Central memory CD8-positive, alpha-beta T cell (primary cell): ENCODE measurements at places on chromosomes 2 and 18.

DNA sequence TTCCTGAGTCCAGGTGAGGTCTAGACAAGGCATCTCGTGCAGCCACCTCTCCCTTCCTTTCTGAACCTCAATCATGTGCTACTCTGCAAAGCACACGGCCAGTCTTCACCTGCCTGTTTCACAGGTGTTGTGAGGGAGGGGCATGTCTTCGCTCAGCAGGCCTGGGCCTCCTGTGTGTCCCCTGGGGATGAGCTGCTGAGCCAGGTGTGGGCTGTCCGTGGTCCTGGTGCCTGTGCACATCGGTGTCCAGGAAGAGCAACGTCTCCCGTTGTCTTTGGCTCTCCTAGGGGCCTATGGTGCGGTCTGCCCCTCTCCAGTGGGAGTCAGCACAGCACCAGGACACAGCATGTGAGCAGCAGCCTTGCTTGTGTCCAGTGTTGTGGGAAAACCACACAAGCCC, 16.7 kb downstream of the ARHGEF4 start:
- H3K4me3 ChIP-seq: no peak overlapping the region
- DNase-seq: no peak
- H3K4me1 ChIP-seq: no peaks in the 10 kb centered on the region
- no peak overlapping the region for H3K27ac ChIP-seq

DNA sequence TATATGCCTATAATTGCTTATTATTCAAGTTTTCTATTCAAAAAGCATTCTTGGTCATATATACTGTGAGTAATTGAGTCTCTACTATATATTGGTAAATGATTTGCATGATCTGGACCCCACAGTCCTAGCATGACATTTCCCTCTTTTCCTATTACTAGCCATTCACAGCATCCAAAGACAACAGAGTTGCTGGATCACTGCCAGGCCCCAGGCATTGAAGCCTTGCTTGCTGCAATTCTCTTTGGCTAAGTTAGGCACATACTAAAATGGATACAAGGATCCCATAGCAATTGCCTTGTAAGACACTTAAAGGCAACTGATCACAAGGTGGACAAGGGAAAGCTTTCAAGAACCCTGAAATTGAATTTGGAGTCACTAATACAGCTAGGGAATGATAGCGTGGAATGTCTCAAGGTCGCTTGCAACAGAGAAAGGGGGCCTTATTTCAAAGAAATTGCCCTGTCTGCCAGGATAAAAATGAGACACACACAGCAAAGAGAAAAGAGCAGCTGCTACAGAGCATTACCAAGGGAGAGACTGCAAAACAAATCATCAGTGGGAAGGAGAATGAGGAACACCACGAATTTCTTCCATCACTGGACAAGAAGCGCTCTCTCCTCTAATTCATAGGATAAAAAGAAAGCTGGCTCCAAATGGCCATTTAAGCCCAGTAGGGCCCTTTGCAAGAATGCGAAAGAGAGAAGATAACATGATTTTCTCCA, 77.1 kb upstream of the EPHA4 start:
- no peaks in the 10 kb centered on the region for H3K4me1 ChIP-seq
- no peak for DNase-seq
- peaks cover 10% of the 10 kb centered on the region for H3K27me3 ChIP-seq
- no peak overlapping the region for H3K4me3 ChIP-seq
- H3K27ac ChIP-seq: no peak overlapping the region
- no peaks in the 10 kb centered on the region for H3K36me3 ChIP-seq

DNA sequence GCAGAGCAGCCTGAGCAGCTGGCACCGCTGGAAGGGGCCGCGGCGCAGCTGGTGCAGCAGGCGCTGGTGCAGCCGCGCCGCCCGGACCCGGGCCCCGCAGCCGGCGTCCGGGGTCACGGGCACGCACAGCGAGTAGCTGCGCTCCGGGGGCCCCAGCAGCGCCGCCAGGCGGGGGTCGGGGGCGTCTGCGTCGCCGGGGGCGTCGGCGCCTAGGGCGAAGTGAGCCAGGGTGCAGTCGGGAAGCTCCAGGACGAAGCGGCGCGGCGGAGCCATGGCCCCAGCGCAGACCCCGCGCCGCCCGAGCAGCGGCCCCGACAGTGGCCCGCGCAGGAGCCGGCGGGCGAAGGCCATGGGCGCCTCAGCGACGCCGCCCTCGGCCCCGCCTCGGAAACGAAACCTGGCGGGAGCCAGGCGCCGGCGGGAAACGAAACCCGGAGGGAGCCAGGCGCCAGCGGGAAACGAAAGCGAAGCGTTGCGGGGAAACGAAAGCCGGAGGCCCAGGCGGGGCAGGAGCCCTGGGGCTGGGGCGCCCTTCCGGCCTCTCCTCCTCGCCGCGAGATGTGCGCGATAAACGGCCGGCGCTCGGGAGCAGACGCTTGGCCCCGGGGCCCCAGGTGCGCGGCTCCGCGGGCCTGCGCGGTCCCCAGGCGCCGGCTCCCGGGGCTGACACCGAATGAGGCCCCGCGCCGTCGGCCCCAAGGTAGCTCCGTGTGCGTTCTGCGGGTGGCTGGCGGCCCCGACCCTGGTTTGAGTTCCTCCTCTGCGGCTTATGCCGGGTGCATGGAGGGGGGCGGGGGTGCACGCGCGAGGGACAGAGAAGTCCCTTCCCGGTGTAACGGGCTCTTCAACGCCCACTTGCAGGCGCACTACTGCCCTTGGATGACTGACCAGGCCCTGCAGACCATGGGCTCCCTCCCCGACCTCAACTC, at the start of gene CMPK2:
TSS of gene CMPK2 (minus strand) at position 562 of the 929 bp plus-strand sequence. CDS start at position 351, 211 bp downstream.
- peaks cover 7% of the 10 kb centered on the region for H3K36me3 ChIP-seq
- H3K27ac ChIP-seq: peak within 1 kb of the TSS; percentile 89
- peaks cover 34% of the 10 kb centered on the region for H3K4me1 ChIP-seq
- peak within 1 kb of the TSS; percentile 91 for H3K4me3 ChIP-seq
- peak; percentile 72 for DNase-seq

DNA sequence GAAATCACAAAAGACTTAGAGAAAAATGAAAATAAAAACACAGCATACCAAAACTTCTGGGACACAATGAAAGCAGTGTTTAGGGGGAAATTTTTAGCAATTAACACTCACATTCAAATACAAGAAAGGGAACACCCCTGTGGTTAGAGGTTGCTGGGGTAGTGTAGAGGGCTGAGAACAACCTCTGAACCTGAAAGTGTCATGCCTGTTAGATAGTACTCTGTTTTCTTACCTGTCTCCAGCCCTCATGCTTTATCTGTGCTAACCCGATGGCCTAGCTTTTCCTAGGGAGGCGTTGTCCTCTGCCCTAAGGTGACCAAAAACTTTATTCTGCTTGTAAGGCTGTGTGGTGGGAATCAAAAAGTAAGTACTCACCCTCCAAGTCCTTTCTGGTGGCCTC, 122.6 kb upstream of the OTX1 start:
- H3K27me3 ChIP-seq: no peaks in the 10 kb centered on the region
- H3K36me3 ChIP-seq: no peaks in the 10 kb centered on the region
- no peak overlapping the region for H3K4me3 ChIP-seq
- no peak for DNase-seq

- DNase-seq: no peak
- H3K4me1 ChIP-seq: peaks cover 12% of the 10 kb centered on the region
- no peaks in the 10 kb centered on the region for H3K27me3 ChIP-seq
- no peak overlapping the region for H3K4me3 ChIP-seq
- no peak overlapping the region for H3K27ac ChIP-seq
Measured at GRCh38 chr2:112880696-112881095, 30.3 kb upstream of the IL37 start.

GRCh38 chr2:238938401-238939055, 90.6 kb downstream of the TWIST2 start:
- no peaks in the 10 kb centered on the region for H3K4me1 ChIP-seq
- no peak overlapping the region for H3K4me3 ChIP-seq

DNA sequence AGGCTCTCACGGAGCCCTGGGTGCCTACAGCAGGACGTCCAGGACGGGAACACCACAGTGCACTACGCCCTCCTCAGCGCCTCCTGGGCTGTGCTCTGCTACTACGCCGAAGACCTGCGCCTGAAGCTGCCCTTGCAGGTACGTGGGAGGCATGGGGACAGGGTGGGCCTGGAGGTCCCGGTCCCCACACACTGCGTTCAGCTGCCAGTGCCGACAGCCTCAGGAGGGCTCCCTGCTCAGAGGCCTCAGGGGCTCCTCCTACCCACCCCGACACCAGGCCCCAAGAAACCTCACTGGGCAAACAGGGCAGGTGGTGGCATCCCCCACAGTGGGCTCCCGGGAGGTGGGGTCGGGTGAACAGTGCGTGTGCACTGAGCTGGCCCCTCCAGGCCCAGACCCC, 10.8 kb downstream of the ANO7 start:
- no peak overlapping the region for H3K27ac ChIP-seq
- DNase-seq: no peak
- H3K4me1 ChIP-seq: no peaks in the 10 kb centered on the region
- peaks cover 2% of the 10 kb centered on the region for H3K36me3 ChIP-seq

- no peak for DNase-seq
- no peaks in the 10 kb centered on the region for H3K36me3 ChIP-seq
- H3K27ac ChIP-seq: no peak overlapping the region
- no peaks in the 10 kb centered on the region for H3K4me1 ChIP-seq
- peaks cover 67% of the 10 kb centered on the region for H3K27me3 ChIP-seq
Measured at GRCh38 chr2:215863687-215864086, 149.7 kb downstream of the MREG start.

DNA sequence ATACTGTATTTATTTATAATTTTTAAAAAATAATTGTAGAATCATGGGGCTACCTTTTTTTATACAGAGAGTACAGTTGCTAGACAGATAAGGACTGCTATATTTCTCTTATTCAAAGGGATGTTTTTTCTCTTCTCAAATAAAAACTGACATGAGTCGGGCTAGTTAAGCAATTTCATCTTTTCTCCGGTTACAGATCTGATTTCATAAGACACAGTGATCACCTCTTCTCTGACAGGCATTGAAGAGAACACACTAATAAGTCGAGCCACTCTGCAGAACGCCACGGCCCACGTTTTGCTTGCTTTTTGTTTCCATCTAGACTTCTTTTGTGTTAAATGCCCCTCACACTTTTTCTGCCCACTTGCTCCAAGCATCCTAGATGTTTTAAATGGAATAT, 85.4 kb downstream of the HNRNPLL start:
- no peaks in the 10 kb centered on the region for H3K4me1 ChIP-seq
- no peak overlapping the region for H3K27ac ChIP-seq
- peaks cover 16% of the 10 kb centered on the region for H3K27me3 ChIP-seq
- H3K36me3 ChIP-seq: no peaks in the 10 kb centered on the region
- DNase-seq: no peak

DNA sequence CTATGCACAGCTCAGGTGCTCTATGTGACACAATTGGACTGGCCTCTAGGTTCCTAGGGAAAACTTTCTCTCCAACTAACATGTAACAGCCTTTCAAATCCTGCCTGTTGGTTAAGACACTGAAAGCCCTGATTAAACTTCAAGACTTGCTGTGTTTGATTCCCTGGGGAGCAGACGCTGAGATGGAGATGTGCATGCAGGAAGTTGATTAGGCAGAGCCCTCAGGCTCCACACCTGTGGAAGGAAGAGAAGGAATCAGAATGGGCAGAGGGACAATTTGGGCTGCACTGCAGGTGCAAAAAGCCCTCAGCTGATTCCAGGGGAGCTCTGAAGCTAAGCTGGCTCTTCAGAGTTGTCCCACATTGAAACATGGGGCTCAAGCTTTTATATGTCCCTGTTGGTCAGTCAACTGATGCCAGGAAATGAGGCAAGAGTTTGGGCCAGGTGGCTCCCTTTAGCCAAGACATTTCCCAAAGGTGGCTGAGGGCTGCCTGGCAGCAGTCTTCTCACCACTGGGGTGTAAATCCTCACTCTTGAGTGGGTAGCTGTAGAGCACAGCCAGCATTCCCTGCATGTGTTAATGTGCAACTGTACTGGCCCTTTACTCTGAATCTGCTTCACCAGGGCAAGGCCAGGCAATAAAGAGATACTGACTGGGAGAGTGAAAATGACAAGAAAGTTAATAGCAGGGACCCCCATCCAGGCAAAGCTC, 199.5 kb upstream of the DDX18 start:
- no peak overlapping the region for H3K27ac ChIP-seq
- no peak overlapping the region for H3K4me3 ChIP-seq
- H3K27me3 ChIP-seq: no peaks in the 10 kb centered on the region
- H3K4me1 ChIP-seq: no peaks in the 10 kb centered on the region
- no peaks in the 10 kb centered on the region for H3K36me3 ChIP-seq
- no peak for DNase-seq

DNA sequence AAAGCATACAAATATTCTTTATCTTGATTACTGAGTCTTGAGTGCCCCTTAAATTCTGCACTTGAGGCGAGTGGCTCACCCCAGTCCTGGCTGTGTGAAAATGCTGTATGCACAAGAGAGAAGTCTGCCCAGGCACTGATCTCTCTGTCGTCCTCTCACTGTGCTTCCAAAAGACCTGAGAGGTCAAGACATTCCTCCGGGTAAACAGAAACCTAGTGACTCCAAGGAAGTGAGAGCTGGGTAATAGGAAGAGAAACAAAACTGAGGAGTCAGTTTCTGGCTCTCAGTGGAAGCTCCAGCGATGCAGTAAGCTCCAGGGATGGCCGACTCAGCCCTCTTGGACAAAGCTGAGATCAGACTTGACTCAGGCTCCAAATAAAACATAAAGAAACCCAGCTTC, 70.9 kb downstream of the AAK1 start:
- H3K4me3 ChIP-seq: no peak overlapping the region
- peaks cover 7% of the 10 kb centered on the region for H3K36me3 ChIP-seq
- no peaks in the 10 kb centered on the region for H3K27me3 ChIP-seq
- H3K27ac ChIP-seq: peak overlapping the region; percentile 22
- peaks cover 85% of the 10 kb centered on the region for H3K4me1 ChIP-seq

- no peak overlapping the region for H3K4me3 ChIP-seq
- H3K27me3 ChIP-seq: no peaks in the 10 kb centered on the region
- H3K36me3 ChIP-seq: peaks cover 5% of the 10 kb centered on the region
- no peak overlapping the region for H3K27ac ChIP-seq
- peaks cover 43% of the 10 kb centered on the region for H3K4me1 ChIP-seq
- DNase-seq: no peak
Measured at GRCh38 chr18:35597758-35598157, 16.2 kb downstream of the GALNT1 start.

DNA sequence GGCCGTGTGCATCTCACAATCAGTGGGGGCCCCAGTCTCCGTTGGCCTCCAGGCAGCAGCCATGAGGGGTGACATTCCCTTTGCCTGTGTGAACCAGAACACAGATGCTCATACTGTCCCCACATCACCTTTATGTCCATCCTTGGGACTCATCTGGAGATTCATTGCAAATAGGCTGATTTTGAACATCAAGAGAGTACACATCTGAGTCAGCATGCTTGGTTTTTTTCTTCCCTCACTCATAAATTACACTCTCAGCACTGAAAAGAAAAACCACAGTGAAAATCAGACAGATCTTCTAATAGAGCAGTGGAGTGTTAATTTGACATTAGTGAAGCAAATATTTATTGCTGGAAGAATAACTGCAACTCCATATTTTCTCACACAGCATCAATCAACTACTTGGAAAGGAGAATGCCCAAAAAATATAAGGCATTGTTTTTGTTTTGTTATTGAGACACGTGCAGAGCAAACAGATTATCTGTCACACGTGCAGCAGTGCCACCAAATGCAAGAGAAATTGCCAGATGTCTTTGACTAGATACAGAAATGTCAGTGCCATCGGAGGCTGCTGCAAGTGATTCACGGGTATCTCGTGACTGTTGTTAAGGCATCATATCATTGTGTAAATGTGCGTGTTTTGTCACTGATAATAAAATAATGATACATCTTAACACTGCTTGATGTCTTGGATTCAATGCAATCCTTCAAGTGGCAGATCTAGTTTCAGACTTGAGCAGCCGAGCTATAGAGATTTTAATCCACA, 10.9 kb downstream of the APCDD1 start:
- DNase-seq: no peak
- H3K27ac ChIP-seq: no peak overlapping the region
- H3K27me3 ChIP-seq: peaks cover 25% of the 10 kb centered on the region
- no peak overlapping the region for H3K4me3 ChIP-seq

GRCh38 chr2:181106229-181106628, 125.8 kb downstream of the UBE2E3 start:
- no peak for DNase-seq
- no peak overlapping the region for H3K4me3 ChIP-seq
- peaks cover 2% of the 10 kb centered on the region for H3K36me3 ChIP-seq
- H3K4me1 ChIP-seq: peaks cover 34% of the 10 kb centered on the region
- no peaks in the 10 kb centered on the region for H3K27me3 ChIP-seq
